Kasumi-1 (cell line): ENCODE measurements at places on chromosomes 11 and 22.
A peak's percentile ranks its signal among the peaks of the same experiment; 100 is the strongest.

DNA sequence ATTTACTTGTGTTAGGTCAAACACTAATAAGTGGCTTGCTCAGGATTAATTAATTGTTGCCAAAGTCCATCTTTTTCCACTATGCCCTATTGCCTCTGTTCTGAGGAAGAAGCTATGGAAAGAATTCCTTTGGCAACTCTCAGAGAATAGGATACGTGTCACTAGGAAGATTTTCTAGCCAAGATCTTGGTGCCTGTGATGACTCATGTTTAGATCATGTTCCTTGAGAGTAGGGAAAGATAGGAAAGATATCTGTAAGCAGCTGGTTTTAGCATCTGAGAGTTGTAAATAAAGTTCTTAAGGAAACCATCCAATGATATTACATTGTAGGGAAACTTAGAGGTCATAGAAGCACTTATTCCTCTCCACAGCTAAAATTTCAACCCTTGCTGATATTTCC, 15.7 kb downstream of the SLN start:
- no peak for DNase-seq

GRCh38 chr11:103079833-103080232, 12.1 kb downstream of the DCUN1D5 start:
- DNase-seq = no peak

DNA sequence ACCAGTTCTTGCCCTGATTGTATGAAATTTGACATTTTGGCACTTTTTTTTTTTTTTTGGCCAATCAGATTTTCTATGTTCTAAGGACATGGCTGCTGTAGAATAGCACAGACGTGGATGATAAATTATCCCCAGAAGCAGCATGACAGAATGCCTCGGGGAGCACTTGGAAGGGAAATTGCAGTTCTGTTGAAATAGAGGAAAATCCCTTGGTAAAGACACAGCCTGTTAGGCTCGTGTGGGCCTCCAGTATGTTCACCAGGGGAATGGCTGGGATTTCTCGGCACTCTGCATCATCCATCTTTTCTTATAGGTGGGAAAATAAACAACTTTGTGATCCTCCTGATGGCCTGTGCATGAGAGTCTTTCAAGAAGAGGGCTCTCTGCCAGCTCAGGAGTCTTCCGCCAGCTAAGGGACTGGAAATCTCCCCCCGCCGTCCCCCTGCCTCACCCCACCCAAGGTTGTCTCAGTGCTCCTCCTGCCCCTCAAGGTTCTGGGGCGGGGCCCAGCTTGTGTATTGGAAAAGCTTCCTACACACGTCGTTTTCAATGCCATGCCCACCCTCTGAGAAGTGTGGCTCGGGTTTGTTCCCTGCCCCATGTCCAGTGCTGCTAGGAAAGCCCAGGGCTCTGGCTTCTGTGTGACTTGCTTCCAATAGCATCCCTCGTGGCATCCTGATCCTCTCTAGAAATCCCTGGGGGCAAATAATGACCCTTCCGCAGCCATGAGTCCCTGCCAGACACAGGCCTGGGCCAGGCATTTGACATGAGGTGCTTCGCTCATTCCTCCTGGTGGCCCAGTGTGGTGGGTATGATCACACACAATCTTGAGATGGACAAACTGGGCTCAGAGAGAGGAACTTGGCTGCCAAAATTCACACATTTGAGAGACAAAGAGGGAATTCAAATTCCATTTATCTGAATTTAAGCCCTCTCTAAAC, 70.6 kb upstream of the ATXN10 start:
- DNase-seq = no peak

- no peak for DNase-seq
Observed at GRCh38 chr11:61866231-61866957, 25.0 kb downstream of the FADS3 start.

DNA sequence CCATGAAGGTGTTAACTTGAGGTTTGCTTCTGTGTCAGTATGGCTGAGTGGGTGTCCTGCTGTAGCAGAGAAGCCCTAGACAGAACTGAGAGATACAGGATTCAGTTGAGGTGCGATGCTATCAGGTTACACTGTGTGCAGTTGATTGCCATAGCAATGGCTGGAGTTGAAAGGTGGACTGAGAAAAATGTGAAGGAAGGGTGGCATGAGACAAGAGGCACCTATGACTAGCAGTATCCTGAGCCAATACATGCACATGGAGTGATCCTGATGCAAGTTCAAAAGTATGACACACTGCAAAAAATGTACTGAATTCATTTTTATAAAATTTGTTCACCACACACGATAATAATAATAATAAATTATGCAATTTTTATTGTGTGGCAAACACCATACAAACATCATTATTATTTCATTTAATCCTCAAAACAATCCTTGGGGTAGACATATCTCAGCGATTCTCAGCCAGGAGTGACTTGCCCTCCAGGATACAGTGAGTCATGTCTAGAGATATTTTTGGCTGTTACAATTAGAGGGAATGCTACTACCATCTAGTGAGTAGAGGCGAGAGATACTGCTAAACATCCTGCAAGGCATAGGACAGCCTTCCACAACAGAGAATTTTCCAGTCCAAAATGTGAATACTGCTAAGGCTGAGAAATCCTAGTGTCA, 3.9 kb upstream of the PIWIL4 start:
- DNase-seq = peak; percentile 25

GRCh38 chr11:72684236-72684912, 10.2 kb upstream of the PDE2A start:
- peak; percentile 59 for DNase-seq

GRCh38 chr11:1776331-1776851, 12.7 kb upstream of the CTSD start:
- no peak for DNase-seq

- no peak for DNase-seq
Observed at GRCh38 chr22:33220476-33221080, 162.4 kb upstream of the SYN3 start.

DNA sequence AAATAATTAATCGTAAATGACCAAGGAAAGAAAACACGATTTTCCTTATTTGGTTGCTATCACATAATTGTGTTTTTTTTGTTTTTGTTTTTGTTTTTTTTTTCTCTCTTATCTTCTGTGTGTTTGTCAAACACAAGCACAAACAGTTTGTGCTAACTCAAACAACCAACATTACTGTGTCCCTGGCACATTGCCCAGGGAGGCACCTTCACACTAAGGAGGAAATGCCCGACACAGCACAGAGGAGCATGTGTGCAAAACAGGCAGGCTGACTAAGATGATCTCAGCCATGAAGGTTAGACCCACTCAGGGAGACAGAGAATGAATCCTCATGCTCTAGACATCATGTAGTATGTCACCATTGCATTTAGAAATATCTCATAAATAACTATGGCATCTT, 130.1 kb downstream of the SOX6 start:
- no peak for DNase-seq

GRCh38 chr11:121613724-121614123, 161.0 kb upstream of the SORL1-AS1 start:
- DNase-seq = no peak

DNA sequence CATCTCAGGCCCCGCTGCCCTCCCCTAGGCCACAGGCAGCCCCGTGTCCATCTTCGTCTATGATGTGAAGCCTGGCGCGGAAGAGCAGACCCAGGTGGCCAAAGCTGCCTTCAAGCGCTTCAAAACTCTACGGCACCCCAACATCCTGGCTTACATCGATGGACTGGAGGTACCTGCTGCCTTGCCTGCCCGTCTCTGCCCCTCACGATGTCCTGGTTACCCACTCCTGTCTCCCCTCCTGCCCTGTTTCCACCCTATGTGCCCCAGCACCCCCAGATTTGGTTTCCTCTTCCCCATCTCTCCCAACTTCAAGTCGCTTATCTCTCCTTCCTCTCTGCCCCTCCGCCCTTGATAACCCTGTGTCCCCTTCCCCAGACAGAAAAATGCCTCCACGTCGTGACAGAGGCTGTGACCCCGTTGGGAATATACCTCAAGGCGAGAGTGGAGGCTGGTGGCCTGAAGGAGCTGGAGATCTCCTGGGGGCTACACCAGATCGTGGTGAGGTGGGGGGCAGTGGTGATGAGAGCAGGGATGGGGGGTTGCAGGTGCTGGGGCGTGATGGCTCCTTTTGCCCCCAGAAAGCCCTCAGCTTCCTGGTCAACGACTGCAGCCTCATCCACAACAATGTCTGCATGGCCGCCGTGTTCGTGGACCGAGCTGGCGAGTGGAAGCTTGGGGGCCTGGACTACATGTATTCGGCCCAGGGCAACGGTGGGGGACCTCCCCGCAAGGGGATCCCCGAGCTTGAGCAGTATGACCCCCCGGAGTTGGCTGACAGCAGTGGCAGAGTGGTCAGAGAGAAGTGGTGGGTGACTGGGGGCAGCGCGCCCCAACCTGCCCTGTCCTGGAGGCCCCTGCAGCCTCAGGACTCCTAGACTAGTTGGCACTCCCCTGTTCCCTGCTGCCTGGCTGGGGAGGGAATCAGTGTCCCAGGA, 930 bp downstream of the SCYL1 start:
- DNase-seq = no peak

- DNase-seq = no peak
Observed at GRCh38 chr11:37502202-37502601, 904.2 kb upstream of the RAG2 start.
